ENCODE measurements at places on chromosomes 11 and 22.

- no peak for DNase-seq
These were observed 336.0 kb downstream of the CADM1 start for GRCh38 chr11:115168229-115168671.

GRCh38 chr11:7320306-7320705, 68.6 kb downstream of the SYT9 start:
- DNase-seq, result no peak

- DNase-seq, result no peak
These were observed 15.4 kb downstream of the PRR14L start for GRCh38 chr22:31734512-31734911.

- no peak for DNase-seq
These were observed 12.3 kb downstream of the PAX6 start for GRCh38 chr11:31798554-31799434.

DNA sequence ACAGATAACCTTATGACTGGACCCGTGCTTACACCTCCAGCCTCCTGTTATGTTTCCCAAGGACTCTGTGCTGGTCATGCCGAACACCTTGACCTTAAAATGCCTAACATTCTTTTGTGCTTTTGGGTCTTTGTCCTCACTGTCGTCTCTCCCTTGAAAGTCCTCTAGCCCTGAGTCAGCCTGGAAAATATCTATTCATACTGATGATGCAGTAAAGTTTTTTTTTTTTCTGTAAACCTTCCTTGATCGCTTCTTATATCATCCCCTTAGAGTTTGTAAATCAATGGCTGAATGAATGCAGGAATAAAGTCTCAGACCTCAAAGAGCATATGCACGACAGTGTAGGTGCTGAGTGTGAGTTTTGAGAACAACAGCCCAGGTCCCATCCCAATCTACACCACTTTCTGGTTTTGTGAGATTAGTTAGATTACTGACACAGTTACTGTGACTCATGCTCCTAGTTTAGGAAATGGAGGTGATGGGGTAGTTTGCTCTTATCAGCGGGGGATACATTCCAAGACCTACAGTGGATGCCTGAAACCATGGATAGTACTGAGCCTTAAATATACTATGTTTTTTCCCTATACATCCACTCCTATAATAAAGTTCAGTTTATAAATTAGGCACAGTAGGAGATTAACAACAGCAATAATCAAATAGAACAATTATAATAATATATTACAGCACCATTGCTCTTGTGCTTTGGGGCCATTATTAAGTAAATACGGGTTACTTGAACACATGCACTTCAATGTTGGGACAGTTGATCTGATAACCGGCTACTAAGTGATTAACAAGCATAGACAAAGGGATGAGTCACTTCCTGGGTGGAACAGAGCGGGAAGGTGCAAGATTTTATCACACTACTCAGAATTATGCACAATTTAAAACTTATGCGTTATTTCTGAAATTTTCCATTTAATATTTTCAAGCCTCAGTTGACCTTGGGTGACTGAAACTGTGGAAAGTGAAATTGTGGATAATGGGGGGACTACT, 8.6 kb downstream of the TCN1 start:
- DNase-seq, result no peak

GRCh38 chr11:107591378-107592230, 657 bp downstream of the ELMOD1 start:
- DNase-seq, result no peak

GRCh38 chr11:10667521-10667885, 26.1 kb downstream of the IRAG1 start:
- DNase-seq, result no peak

DNA sequence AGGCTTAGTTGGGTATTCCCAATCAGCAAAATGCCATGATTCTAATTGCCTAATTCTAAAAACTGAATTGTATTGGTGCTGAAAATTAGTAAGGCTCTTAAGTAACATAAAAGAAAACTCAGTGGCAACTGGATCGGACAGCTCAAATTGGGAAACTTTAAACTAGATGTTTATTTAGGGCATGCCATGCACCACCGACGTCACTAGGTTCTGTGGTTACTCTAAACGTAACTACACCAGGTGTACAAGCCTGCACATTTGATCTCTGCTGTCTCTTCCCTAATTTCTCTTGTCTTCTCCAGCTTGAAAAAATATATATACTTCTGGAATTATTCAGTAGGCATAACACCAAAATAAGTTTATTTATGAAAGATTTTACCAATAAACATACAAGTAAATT, 378.2 kb downstream of the DCDC1 start:
- DNase-seq, result no peak

DNA sequence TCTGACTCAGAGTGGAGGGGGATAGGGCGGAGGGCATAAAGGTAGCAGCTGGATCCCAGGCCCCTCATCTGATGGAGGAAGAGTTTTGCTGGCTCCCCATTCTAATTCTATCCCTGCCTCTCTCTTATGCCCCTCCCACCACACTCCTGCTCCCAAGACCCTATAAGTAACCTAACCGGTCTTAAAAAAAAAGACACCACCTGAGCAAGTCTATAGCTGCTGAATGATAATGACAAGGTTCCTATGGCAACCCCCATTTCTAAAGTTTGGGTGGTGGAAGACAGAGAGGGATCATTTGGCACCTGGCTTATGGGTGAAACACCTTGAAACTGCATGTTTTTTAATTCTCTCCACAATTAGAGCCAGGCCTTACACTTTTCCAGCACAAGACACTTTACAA, 69.6 kb downstream of the LARGE1 start:
- DNase-seq, result no peak

DNA sequence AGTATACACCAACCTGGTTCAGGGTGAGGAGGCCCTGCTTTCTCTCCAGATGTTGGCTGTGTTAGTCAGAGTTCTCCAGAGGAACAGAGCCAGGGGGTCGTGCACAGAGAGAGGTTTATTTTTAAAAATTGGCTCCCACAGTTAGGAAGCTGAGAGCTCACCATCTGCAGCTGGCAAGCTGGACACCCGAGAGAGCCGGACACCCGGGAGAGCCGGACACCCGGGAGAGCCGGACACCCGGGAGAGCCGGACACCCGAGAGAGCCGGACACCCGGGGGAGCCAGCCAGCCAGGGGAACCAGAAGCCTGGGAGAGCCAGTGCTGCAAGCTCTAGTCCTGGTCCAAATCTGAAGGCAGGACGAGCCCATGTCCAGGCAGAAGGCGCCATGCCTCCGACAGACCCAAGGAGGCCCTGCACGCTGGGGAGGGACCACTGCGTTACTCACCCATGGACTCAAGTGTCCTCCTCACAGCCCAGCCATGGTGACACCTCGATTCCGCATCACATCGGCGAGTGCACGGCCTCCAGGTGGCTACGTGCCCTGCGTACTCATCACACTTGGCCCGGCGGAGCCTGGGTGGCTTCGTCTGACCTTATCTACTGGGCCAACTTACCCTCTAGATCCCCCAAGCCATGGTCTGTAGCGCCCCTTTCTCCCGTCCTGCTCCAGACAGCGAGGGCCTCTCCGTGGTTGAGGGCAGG, 99.0 kb downstream of the BRD1 start:
- DNase-seq, result no peak

GRCh38 chr11:68338051-68338780, 25.8 kb downstream of the LRP5 start:
- no peak for DNase-seq

DNA sequence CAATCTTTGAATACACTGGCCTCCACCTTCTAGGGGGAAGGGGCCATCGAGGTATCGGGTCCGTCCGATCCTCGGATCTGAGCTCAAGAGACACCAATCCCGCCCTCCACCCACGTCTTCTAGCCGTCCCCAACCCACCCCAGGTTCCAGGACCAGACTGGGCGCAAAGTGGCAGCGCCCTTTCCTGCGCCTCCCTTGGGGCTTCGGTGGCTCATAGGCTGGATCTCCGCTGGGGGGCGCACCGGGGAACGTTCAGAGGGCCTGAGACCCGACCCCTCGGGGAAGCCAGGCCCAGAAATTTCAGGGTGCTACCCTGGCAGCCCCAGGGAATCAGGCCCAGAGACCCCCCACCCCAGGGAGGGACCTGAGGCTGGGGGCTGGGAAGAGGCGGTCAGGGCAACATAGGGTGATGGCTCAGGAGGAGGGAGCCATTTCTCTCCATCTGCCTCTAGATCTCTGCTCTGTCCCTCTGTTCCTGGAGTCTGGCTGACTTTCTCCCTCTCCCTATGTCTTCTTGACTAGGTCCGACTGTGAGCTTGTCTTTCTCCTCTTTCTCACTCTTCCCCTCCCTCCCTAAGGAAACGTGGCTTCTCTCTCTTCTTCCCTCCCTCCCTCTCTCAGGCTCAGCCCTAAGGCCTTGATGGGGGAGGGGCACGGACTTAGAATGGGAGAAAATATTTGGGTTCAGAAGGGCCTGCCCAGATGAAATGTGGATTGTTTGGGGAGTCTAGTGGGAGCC, 1.1 kb downstream of the CREB3L1 start:
- no peak for DNase-seq

DNA sequence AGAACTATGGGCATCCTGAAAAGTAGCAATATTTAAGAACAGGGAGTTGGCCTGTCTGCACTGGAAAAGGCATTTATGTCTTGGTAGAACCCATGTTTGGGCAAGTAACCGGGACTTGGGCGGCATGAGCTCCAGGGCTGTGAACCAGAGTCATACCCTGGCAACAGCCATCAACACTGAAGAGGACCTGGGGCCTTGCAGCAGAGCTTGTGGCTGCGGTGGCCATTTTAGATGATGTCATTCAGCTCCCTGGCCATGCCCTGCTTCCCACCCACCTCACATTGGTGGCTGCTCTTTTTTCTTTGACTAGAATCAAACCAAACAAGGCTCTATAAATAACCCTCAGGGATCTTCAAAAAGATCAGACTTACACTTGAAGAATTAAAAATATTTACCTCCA, 26.6 kb downstream of the EHF start:
- DNase-seq, result no peak

GRCh38 chr11:87501388-87501787, 463.7 kb downstream of the TMEM135 start:
- no peak for DNase-seq

DNA sequence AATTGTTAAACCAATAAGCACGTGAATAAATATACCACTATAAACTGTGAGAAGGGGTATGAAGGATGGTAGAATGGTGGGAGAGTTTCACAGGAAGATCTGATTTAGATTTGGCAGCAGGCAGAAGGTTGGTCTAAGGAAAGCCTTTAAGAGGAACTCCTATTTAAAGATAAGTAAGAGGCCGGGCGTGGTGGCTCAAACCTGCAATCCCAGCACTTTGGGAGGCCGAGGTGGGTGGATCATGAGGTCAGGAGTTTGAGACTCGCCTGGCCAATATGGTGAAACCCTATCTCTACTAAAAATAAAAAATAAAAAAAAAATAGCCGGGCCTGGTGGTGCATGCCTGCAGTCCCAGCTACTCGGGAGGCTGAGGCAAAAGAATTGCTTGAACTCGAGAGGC, 45.8 kb upstream of the CXCR5 start:
- DNase-seq, result no peak

- no peak for DNase-seq
These were observed 65.6 kb downstream of the INSC start for GRCh38 chr11:15180212-15180792.

- DNase-seq, result no peak
These were observed 54.0 kb upstream of the PITPNB start for GRCh38 chr22:27972732-27973698.

DNA sequence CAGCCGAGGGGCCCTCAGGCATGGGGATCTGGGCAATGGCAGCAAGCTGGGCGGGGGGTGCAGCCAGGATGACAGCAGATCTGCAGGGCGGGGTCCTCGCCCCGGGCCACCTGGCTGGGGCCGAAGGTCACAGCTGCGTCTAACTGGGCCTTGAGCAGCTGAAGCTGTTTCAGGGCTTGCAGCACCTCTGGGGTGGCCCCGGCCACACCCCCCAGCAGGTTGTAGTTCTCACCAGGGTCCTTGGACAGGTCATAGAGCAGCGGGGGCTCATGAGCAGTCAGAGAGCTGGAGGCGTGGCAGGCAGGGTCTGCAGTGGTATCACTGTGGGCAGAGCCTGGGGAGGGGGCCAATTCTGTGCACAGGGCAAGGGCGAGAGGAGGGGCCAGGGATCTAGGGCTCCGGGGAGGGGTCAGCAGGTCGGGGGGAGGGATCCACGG, 2.8 kb downstream of the ARSA start:
- DNase-seq, result no peak

DNA sequence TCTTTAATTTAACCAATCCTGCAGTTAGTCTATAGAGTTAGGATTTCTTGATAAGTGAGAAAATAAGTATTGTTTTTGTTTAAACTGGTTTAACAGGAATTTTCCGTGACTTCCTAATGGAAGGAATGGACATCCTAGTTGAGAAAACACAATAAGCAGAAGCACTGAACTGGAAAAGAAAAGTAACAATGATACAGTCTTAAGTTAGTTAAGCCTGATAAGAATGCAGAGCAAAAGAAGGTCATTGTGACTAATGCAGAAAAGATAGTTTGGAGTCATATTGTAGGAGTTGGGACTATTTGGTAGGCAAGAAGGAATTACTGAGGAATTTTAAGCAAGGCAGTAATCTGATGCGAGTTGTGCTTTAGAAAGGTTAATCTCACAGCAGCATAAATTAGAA, 11.7 kb downstream of the RNF141 start:
- DNase-seq, result no peak

DNA sequence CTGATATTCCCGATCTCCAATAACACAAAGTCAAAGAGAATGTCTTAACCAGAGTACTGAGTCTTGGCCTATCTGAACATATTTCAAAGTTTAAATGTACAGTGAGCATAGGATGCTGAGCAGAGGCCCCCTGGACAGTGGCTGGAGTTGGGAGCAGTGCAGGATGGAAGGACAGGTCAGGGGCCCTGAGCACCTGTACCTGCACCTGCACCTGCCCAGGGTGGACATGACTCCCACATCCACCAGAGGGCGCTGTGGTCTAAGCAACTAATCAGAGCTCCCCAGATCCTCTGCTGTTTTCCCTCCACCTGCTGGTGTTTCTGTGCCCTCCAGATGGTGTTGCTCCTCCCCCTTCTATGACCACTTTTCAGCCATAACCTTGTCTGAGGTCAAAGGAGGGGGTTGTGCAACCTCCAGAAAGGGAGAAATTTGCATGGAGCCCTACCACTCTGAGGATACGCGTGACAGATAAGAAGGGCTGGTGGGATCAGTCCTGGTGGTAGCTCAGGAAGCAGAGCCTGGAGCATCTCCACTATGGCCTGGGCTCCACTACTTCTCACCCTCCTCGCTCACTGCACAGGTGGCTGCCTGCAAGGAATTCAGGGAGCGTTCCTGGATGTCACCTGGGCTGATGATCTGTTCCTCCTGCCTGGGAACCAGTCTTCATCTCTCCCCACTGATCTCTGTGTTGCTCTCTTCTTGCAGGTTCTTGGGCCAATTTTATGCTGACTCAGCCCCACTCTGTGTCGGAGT, 49.1 kb upstream of the VPREB1 start:
- DNase-seq, result no peak

Measured in coronary artery (tissue), 2 donors.